Gastroesophageal sphincter (tissue), 4 donors: ENCODE measurements at places on chromosomes 2 and 18. TPM values are rescaled to one million over a fixed set of nuclear protein-coding genes. Genes with fewer than 3 reads are reported as not detected.

The ATRAID gene
- total RNA-seq, result 130 TPM

DNA sequence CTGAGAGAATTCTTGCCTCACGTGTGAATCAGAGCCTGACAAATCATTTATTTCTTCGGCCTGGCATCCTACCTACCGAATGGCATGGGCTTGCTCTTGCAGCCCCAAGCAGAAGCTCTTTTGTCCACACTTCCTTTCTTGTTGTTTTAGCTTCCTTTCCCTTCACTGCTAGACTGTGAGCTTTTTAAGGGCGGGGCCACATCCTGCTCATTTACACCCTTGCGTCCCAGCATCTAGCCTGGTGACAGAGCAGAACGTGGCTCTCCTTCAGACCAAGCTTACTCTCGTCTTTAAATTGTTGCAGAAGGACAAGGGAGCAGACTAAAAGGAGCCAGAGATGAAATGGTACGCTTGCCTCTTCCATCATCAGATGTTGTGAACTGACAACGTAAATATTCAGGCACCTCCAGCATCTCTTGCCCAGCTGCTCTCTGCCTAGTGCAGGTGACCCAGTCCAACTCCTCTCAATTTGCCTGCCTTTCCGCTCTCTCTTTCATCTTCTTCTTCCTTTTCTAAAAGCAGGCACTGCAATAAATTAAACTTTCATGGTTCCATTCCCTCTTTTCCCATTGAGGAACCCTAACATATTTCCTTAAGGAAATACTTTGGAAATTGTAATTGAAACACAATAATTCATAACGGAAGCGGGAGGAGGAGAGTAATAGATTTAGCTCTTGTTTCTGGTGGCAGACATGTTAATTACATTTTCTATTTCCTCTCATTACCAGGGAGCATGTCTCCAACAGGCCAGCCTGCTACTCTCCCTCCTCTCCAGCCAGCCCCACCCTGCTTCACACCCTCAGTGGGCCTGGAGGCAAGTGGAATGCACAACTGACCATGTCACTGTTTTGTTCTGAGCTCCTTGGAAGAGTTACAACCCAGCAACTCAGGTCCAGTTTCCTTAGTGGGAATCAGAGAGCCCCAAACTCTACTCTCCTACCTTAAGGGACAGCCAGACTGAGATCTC lies 228.1 kb upstream of the TRIB2 start:
- no peak for ATAC-seq

- peak; percentile 98 for ATAC-seq
Measured at GRCh38 chr2:131682122-131682944, 154.6 kb downstream of the CCDC74A start.

DNA sequence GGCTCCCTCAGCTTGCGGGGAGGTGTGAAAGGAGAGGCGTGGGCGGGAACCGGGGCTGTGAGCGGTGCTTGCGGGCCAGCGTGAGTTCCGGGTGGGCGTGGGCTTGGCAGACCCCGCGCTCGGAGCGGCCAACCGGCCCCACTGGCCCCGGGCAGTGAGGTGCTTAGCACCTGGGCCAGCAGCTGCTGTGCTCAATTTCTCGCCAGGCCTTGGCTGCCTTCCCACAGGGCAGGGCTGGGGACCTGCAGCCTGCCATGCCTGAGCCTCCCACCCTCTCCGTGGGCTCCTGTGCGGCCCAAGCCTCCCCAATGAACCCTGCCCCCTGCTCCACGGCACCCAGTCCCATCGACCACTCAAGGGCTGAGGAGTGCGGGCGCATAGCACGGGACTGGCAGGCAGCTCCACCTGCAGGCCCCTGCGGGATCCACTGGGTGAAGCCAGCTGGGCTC lies 48.2 kb downstream of the RNF138 start:
- no peak for ATAC-seq

GRCh38 chr2:239937866-239938640 lies 87.1 kb downstream of the NDUFA10 start:
- no peak for ATAC-seq

The DSC1 gene
- not detected for total RNA-seq

DNA sequence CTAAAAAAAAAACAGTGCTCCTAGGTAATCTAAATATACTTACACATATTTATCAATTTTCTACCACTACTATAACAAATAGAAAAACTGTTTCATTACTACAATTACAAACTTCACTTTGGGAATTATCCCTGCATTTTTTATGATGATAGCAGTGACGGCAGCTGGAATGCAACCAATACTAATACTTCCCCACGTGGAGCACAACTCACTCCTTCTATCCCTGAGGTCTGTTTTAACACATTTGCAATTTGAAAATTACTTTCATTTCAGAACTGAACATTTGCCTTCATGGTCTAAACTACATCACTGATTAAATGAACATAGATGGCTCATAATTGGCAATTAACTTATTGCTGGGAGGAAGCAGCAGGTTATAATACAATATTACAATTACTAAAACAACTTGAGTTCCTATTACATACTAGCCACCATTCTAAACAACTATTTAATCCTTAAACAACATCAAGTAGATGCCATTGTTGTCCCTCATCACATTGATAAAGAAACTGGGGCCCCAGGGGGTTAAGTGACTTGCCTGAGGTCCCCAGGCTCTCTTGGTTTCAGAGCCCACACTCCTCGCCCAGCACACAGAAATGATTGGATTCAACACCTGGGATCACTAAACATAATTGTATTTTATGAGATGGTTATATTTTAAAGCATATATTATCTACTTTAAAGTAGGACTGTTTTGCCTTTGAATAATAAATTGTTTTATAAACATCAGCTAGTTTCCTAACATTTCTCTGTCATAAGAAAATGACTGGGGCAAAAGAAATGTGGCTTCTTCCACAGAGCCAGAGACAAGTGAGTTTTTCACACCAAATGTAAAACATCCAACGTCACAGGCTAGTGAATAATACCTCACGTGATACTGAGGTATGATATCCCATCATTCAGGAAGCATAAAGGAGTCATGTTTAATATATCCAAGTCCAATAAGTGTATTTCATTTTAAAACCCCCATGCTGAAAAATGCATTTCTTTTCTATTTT lies 6.2 kb downstream of the COLEC12 start:
- ATAC-seq, result peak; percentile 45

The ALPG gene
- total RNA-seq, result not detected

DNA sequence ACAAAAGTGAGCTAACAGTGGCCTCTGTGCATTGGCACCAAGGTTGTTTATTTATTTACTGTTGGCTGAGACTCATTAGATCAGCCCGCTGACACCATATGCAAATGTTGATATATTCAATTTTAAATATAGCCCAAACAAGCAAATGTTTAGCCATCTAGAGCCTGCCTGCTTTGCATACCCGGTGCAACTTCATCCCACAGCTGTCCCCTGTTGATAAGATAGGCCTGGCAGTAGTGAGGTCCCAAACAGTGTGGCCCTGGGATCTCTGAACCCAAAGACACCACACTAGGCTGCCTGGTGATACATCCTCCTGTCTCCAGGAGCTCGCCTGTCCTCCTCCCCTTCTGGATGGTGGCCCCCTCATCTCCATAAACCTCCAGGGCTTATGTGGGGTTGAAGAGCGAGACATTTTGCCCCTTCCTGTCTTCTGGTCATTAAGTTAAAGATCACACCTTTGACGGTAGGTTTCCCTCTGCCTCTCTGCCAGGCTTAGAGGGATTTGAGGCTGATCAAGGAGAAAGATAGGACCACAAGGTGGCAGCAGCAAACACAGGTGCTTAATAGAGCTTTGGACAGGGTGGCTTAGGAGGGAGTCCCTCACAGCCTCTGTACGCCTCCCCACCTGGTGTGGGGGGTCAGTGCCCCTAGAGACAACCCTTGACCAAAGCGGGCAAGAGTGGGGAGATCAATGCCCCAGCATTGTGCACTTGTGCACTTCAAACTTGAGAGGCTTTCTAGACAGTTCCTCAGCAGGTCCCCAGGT lies 23.7 kb upstream of the MYO5B start:
- ATAC-seq, result no peak
